ENCODE measurements at places on chromosomes 6 and 20.

- peak; percentile 22 for DNase-seq
These were observed 667 bp downstream of the CAP2 start for GRCh38 chr6:17393892-17394631.

DNA sequence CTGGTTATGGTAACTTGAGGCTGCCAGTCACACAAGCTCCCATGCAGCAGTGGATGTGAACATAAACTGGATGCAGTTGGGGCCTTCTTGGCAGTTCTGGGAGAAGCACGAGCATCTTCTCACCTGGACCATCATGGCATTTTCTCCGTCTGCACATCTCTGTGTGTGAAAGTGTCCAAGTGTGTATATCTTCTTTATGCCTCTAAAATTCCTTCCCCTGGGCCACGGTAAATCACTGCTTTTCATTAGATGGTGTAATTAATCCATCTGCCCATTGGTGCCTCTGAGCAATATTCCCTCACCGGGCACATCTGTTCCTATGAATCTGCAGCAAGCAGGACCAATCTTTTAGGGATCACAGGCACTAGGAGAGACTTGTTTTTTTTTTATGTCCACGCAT lies 138.0 kb downstream of the MAP3K7 start:
- DNase-seq, result no peak

DNA sequence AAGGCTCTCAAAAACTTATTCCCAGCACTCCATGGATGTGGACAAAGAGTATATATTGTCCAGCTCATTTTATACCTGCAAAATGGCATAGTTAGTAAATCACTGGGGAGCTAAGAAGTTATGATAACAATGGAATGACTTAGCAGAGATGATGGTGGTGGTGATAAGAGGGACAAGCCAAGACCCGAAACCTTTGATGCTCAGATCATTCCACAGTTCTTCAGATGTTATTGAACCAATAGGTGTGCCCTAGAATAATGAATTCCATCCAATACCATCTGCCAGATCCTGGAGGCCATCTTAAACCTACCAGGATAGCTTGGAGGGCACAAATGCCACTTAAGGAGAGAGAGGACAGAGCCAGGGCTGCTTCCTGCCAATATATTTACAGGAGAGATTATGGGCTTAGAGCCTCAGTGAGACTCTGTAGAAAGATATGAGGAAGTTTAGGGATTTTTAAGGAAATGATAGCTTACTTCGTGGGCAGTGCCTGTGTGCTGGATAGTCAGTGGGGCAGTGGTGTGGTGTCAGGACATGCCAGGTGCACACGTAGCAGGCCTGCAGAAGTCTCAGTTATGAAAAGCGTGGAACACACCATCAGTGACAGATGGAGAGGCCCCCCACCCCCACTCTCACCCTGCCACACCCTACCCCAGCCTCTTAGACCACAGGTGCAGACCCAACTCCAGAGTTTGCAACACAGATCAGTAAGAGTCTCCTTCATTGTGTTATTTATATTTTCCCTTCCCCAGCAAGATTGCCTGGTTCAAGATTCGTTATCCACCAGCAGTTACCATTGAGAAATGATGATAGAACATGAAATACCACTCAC lies 209.7 kb upstream of the SUPT3H start:
- no peak for DNase-seq

DNA sequence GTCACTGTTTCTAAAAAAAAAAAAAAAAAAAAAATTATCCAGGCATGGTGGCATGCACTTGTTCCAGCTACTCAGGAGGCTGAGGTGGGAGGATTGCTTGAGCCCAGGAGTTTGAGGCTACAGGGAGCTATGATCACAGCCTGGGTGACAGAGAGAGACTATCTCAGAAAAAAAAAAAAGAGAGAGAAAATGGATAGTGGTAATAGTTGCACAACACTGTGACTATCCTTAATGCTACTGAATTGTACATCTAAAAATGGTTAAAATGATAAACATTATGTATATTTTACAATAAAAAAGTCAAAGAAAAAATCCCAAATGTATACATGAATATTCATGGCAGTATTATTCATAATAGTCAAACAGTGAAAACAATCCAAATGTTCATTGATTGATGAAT lies 23.0 kb downstream of the FERMT1 start:
- no peak for DNase-seq

GRCh38 chr6:160247457-160247883 lies 11.2 kb downstream of the SLC22A2 start:
- no peak for DNase-seq

DNA sequence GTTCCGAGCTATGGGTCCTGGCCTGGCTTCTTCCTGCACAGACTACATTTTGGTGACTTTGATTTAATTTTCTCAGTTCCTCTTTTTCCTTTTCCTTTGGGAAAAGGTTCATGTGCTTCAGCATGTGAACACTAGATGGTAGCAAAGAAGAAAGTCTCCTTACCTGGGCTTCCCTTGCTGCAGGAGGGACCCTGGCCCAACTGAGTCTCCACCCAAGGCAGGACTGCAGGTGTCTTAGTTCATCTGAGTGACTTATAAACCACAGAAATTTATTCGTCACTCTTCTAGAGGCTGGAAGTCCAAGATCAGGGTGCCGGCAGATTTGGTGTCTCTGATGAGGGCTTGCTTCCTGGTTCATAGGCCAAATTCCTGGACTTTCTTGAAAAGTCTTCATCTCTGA lies 163.2 kb downstream of the SYCP2 start:
- DNase-seq, result no peak

- no peak for DNase-seq
These were observed 302.2 kb upstream of the GJE1 start for GRCh38 chr6:141830530-141830929.

DNA sequence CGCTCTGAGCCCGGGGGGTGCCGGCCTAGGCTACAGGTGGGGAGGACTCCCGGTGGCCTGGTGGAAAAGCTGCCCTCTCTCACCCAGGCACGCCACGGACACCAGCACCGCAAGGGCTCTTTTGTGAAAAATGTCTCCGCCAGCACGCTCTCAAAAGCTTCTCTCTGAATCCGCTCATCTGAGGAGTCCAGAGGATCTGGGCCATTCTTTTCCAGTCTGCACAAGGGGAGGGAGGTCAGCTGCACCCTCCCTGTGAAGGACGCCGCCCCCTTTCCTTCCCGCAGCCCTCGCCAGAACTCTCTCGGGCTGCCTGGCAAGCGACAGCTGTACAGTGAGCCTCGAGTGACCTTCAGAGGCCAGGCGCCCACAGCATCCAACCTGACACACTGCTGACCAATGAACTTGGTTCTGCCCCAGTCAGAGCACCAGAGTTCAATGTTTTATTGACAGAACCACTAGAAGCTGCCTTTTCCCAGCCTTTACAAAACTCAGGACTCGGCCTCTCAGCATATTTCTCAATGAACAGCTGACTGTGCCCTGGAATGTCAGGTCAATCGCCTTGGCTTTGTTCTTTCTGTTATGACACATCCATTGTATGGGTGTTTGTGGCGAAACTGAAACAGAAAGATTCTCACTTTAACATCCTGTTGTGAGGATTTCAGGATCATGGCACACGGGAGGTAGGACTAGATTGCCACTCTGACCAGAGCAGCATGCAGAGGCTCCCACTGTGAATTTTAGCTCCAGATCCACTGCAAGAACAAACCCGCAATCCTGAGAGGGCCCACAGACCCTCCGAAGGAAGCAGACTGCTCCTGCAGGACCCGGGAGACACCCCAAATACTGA lies 26.7 kb downstream of the SERPINB9 start:
- DNase-seq, result peak; percentile 50

GRCh38 chr20:45445805-45446562 lies 23.6 kb upstream of the WFDC2 start:
- DNase-seq, result peak; percentile 54

- DNase-seq, result no peak
These were observed 22.7 kb upstream of the SCRT2 start for GRCh38 chr20:698276-698675.

- no peak for DNase-seq
These were observed 18.5 kb downstream of the ATP9A start for GRCh38 chr20:51749674-51750036.

- DNase-seq, result no peak
These were observed 62.3 kb upstream of the NFATC2 start for GRCh38 chr20:51604851-51605250.
